Fibroblast of skin of left biceps (primary cell): ENCODE measurements at places on chromosomes 1 and 21.

DNA sequence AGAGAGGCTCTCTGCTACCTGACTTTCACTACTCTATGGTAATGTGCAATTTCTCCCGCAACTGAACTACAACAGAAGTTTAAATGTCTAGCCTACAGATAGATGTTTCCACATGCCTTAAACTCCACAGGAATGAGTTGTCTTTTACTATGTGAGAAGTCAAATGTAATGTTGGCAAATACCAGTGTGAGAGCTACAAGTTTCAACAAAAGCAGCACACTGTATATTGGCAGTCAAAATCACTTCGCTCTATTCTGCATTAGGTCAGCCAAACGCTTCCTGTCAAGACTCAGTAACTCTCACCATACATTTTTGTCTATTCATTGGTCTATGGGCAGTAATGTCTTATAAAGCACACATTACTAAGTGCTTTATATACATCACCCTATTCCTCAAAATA lies 41.9 kb downstream of the LUZP1 start:
- peak; percentile 25 for DNase-seq

DNA sequence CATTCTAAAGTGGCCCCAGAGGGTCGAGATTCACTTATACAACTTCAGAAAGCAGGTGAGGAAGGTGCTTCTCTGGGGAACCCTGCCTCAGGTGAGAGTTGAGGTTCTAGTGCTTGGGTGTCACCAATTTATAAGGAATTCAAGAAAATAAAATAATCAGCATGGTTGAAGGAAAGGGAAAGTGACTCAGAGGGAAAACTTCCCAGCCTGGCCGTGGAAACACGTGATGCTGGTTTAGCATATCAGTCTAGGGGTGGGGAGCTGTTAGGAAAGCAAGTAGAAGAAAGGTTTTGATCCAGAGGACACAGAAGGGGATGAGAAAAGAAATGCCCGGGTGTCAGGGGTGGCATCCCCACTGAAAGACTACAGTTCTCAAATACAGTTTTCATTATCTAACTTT lies 37.7 kb upstream of the TMEM125 start:
- DNase-seq = no peak

- no peak for DNase-seq
These were observed 23.6 kb downstream of the VAMP4 start for GRCh38 chr1:171718216-171718615.

- DNase-seq = peak; percentile 33
These were observed 133.4 kb downstream of the COP1 start for GRCh38 chr1:176073524-176074157.

- DNase-seq = no peak
These were observed 480.0 kb upstream of the PKN2 start for GRCh38 chr1:88204111-88204510.

DNA sequence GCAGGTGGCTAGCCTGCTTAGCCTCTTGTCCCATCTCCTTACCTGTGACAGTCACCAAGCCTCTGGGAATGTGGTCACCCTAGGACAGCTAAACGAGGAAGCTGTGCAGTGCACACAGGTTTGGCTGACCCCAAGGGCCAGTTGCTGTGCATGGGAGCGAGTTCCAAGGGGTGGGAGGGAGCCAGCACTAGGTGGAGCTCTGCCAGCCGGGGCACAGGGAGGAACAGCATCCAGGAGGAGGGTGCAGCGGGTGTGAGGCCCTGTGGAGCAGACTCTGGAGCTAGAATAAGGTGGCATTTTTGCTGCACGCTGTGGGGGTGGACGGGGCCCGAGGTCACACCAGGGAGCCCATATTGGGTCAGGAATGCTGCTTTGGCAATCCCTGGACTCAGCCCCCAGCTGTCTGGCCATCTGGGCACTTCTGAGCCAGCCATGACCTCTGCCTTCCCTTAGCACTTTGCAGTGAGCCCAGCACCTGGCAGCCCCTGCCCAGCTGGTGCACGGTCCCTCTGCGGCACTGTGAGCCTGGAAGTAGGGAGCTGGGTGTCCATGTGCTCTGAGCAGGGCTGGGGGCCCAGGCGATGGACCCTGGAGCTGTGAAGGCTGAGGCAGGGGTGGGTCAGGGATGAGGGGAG lies 8.7 kb downstream of the PDXK start:
- no peak for DNase-seq

DNA sequence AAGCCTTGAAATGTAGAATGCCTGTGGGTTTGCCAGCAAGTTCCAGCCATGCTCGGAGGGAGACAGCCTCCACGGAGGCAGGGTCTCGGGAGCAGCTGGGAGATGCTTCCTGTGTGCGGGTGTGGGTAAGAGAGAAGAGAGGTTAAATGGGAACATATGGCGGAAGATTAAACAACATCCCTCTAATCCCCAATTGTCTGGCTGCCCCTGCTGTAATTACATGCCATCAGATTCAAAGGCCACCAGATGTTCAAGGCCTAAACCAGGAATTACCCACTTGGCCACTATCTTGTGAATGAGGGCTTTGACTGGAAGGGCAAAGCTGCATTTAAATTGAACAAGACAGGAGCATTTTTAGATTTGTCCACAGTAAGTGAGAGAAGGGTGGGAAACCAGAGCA lies 81.4 kb upstream of the BACE2 start:
- DNase-seq = no peak

DNA sequence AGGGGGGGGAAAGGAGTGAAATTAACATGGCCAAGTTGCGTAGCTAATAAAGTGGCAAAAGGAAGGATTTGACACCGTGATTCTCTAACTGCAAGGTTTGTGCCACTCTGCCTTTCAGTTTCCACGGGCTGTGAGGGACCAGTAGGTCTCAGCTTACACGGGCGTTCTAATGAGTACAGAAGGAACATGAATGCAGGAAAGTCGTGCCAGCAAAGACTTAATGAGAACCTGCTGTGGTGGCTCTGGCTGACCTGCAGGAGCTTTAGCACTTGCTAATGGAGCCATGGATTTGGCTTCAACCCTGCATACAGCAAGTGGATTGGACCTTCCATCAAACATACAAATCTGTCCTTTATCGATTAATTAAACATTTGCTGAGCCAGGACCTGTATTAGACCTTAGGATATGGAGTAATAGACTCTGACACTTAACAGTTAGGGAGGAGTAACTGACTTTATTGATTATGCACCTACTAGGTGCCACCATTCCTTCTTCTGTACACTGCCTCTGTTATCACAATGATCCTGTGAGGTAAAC lies 15.1 kb upstream of the PITHD1 start:
- no peak for DNase-seq

- no peak for DNase-seq
These were observed 43.1 kb upstream of the ETV3 start for GRCh38 chr1:157181258-157181657.

DNA sequence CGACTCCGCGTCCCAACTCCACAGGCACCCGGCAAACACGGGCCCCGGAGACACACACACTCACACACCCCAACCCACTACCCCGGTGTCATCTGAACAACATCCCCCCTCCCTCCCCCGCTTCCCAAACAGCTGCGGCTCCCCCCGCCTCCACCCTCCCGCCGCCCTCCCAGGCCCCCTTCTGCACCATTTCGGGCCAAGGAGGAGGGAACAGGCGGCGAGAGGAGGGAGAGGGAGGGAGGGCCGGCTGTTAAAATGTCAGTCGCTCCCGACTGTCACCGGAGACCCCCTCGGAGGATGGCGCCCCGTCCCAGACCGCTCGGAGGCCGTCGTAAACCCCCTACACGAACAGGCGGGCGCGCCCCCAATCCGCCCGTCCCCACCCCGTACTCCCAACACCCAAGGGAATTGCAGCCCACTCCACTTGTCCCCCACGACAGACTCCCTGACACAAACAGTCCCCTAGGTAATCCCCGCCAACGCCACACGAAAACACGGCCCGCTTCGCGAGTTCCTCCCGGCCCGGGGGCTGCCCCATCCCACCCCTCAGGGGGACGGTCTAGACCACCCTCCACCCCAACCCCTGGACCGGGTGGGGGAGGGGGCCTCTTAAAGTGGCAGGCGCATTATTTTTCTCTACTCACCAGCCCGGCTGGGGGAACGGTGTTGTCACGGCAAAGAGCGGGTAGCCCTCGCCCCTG lies 583 bp downstream of the MEF2D start:
- DNase-seq = no peak

DNA sequence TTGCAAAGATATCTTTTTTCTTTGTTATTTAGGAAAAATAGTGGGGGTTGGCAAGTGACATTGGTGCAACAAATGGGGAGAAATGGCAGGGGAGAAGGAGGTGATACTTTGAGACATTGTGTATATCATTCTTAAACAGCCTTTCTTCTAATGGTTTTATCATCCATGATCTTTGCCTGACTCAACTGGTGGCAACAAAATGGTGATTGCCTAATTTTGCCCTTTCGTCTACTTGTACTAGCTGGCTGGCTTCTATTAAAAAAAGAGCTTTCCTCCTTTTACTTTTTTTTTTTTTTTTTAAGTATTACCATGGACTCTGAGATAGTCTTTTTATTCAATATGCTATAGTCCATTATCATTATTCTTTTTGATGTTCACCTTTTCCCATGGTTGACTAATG lies 27.7 kb downstream of the DESI2 start:
- no peak for DNase-seq

GRCh38 chr1:168421399-168422004 lies 122.3 kb downstream of the XCL2 start:
- no peak for DNase-seq

GRCh38 chr1:77085109-77085508 lies 134.1 kb downstream of the PIGK start:
- no peak for DNase-seq

DNA sequence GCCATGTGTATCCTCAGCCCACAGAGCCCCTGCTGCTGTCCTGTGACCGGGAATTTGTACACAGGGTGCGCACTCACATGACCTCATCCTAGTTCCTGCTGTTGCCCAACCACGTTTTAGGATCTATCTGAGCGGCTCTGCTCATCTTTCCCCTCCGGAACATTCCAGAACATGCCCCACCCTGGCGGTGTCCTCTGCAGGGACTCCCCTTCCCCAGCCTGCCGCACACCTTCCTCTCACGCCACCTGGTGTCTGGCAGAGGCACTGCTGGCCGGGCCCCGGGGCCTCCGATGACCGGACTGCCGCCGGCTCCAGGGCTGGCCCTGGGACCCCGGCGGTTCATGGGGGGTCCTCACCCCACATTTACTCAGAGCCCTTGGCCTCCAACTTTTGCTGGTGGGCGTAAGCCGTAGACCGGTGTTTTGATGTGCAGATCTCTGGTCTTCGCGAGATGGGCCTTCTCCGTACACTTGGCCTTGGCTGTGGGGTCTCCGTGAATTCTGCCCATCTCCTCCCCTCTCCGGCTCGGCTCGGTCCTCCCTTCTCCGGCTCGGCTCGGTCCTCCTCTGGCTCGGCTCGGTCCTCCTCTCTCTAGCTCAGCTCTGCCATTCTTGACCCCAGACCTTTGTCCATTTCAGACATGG lies 29.5 kb downstream of the ARHGEF16 start:
- no peak for DNase-seq

GRCh38 chr1:212260557-212261355 lies 24.5 kb upstream of the PPP2R5A start:
- DNase-seq = no peak

- no peak for DNase-seq
These were observed 72.8 kb upstream of the HSD17B7 start for GRCh38 chr1:162717548-162718184.

DNA sequence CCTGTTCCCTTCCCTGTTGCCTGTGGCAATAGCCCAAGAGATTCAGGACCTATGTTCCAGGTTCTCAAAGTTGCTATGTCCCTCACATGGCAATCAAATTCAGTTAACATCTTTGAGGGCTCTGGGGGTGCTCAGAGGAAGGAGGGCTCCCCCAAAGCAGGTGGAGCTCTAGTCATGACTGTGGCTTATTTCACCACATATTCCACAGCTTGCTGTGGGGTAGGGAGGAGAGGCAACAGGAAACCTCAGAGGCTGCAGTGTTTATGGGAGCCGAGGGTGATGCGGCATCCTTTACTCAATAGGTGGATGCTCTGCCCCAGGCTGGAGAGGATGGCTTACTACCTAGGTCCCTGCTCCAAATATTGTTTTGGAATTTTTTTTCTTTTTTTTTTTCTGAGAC lies 1.2 kb upstream of the MKNK1 start:
- DNase-seq = no peak

DNA sequence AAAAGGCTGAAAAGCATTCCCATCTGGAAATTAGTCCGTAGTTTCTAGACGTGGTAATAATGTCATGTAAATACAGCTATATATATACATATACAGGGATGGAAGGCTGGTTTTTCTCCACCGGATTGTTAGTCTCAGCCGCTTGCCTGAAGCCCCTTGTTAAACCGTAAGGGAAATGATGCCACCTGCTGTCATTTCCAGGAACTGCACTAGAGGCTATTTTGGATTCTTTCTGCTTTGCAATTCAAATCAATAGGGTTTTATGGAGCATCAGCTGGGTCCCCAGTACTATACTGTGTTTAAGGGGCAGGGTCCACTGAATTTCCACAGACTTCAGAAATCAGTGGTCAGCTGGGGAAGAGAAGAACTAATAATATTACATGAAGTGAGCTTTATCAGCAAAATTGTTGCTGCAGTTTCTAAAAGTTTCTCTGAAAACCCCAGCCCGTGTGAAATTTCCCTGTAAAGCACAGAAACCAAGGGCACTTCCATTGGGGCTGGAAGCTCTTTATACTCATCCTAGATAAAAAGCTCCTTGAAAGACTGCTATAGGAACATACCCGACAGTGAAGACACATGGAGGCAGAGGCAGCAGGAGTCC lies 33.8 kb upstream of the MPZL1 start:
- peak; percentile 45 for DNase-seq

DNA sequence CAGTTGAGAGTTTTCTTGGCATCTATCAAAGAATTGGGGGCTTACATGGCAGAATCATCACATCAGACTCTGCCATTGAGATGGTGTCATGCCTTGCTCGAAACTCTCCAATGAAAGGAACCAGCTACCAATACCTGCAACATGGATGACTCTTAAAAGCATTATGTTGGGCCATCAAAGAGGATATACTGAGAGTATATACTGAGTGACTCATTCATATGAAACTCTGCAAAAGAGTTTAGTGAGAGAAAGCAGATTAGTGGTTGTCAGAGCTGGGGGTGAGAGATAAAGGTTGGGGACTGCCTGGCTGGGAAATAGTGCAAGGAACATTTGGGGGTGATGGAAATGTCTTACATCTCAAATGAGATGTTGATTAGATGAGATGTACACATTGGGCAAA lies 14.7 kb upstream of the HMGB4 start:
- DNase-seq = no peak

DNA sequence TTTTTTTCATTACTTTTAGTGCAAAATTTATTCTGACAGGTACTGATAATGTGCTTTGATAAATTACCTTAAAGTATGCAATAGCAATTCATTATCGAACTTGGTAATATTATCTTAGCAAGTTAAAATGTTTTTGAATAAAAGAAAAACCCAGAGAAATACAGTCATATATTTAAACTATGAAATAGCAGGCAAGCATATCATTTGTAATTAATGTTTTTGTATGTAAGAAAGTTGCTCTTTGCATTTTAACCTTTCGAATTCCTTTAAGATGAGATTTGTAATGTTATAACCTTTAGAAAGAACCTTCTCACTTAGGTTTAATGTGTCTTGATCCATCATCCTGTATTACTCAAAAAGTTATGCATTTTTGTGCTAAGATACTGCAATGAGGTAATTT lies 585.6 kb downstream of the PTBP2 start:
- DNase-seq = no peak
